ENCODE measurements at places on chromosomes 1 and 21.

GRCh38 chr1:198660341-198661261 is 21.8 kb downstream of the PTPRC start:
- DNase-seq: no peak

DNA sequence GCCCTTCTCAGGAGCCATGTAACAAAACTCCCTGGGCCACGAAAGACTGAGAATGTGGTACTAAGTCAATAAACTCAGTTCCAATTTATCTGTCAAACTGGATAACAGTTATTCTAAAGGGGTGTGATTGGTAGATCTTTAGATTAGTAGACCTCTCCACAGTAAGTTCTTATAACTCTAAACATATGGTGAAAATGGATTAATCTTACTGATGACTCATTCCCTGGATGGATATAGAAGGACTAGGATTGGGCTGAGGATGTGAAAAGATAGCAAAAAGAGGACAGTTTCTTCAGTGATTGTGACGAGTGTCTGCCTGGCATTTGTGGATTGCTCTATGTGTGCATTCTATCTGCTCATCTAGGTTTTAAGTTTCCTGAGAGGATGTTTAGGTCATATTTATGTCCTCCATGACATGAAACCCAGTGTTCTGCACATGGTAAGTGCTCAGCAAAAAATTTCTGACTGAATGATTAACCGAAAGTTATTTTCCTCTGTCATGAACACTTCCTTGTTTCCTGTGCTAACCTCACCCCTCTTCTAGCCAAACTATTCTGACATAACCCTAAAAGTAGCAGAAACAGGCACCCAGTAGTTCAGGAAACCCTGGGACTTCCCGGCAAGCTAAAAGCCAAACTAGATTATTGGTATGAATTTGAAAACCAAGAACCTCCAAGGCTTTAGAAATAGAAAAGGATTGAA is 397.5 kb upstream of the PLXNA2 start:
- no peak for DNase-seq

- no peak for DNase-seq
These were observed 1447.8 kb upstream of the PRMT6 start for GRCh38 chr1:105608713-105609112.

- DNase-seq: no peak
These were observed 64.0 kb upstream of the ZNF281 start for GRCh38 chr1:200473698-200474371.

- no peak for DNase-seq
These were observed 117.6 kb downstream of the NME7 start for GRCh38 chr1:169250022-169250421.

Data from WTC11 (cell line).